ENCODE measurements at places on chromosomes 3 and 15.

GRCh38 chr3:50237133-50237651, 1.2 kb downstream of the GNAI2 start:
- DNase-seq: no peak

DNA sequence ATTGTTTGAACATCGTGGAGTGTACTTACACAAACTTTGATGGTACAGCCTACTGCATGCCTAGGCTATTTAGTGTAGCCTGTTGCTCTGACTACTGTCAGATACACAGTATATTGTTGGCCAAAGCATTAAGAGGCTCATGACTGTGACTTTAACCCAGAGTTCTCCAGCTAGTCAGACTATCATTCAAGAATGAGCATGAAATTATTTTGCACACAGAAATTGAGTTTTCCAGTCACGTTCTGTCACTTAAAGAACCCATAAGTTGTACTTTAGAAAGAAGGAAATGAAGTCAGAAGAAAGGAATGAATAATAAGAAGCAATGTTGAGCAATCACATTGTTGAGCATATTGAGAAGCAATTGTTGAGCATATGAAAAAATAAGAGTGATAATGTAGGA, 37.6 kb upstream of the SLC22A13 start:
- no peak for DNase-seq

DNA sequence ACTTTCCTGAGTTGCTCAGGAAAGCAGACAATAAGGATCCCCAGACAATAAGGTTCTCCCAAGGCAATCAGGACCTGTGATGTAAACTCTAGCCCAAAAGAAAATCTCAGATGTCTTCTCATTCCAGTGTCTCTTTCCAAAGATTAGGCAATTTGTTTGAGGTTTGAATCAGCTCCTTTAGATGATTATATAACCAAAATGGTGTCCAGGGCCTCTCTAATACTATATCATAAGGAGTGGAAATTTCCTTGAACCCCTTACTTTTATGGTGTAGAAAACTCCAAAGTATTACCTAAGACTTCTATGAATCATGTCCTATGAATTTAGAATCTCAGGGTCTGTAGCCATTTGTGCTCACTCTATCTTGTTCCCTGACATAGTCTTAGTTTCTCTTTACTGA, 65.9 kb downstream of the GPR176 start:
- peak; percentile 12 for DNase-seq

- no peak for DNase-seq
Measured at GRCh38 chr15:76752549-76752948, 152.6 kb downstream of the SCAPER start.

GRCh38 chr3:32493437-32494414, 8.9 kb downstream of the CMTM6 start:
- DNase-seq: peak; percentile 48

DNA sequence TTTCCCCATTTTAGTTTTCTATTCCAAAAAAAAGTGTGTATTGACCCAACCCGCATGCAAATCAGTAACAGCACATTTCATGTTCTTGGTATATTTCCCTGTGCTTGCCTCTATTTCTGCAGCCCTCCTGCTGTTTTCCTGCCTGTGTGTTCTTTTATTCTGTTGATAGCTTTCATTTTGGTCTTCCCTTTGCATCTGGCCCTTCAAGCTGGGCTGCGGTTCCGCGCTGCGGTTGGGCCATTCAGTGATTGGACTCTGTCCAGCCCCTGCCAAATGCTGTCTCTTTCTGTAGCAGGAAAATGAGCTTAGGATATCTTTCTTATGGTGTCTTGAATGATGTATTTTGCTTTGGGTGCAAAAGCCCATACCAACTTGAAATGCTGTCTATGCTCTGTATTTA, 49.9 kb downstream of the ZNF621 start:
- no peak for DNase-seq

GRCh38 chr15:57297163-57297593, 79.1 kb upstream of the CGNL1 start:
- DNase-seq: no peak

GRCh38 chr15:101511717-101512116, 22.2 kb upstream of the PCSK6 start:
- no peak for DNase-seq

- no peak for DNase-seq
Measured at GRCh38 chr3:158295771-158296170, 185.9 kb downstream of the RSRC1 start.

- no peak for DNase-seq
Measured at GRCh38 chr15:47603026-47603425, 114.3 kb upstream of the SEMA6D start.

Data from kidney glomerular epithelial cell (primary cell).